Activated CD4-positive, alpha-beta T cell treated with anti-CD3 and anti-CD28 coated beads, Interleukin-2, amount 50 U/mL, for 1 hour (primary cell): ENCODE measurements at places on chromosomes 7 and 10.

DNA sequence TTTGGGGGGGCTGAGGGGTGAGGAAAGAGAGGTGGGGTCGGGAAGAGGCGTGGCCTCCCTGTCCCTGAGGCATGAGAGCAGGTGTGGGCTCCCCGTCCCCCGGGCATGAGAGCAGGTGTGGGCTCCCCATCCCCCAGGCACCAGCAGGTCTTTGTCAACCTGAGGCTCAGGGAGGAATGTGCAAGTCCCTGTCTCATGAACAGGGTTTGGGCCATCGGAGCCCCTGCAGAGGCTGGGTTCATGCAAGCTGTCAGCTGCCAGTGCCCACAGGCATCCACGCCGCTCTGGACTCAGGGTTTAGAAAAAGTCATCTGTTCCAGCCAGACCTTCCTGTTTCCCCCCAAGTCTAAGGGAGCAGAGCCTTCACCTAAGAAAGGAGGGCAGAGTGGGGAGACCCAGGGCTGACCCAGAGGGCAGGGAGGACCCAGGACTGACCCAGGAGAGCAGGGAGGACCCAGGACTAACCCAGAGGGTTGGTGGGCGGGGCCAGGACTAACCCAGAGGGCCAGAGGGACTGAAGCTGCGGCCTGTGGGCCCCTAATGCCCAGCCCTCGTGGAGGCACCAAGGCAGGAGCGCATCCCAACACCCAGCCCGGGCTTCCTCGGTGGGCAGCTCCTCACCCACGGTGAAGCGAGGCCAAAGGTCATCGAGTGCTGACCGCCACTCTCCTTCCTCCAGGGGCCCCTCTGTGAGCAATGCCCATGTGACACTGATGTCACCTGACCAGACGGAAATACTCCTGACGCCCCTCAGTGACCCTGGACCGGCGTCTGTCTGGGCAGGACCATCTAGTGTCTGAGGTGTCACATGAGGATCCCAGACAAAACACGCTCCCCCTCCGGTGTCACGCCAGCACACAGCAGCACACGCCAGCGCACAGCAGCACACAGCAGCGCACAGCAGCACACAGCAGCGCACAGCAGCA, 28.9 kb upstream of the GPR146 start:
- no peak for DNase-seq

DNA sequence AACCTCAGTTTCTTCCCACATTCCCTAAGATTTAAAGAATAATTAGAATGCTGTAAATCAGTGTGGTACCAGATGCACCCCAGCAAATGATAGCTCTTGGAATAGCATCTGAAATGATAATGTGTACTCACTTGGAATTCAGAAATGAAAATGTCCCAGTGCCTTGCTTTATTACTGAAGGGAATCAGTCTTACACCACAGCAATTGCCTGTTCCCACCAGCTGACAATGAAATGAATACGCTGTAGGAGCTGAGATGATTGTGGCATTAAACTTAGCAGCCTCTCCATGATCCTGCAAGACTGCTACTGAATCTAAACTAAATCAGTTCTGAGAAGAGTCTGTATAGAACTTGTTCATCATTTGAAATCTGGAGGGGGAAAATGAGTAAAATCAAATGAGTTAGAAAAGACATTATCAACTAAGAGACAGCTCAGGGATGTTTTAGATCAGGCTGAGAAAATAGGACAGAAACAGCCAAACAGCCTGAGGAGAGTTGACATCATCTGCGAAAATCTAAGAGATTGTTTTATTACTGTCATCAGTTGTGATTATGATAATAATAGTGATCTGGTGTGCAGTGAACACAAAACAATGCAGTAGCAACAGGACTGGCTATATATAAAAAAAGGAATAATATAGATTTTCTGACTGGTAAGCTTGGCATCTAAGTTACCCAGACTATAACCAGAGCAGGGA, 108.6 kb upstream of the SLC13A1 start:
- no peak for DNase-seq

- no peak for DNase-seq
Observed at GRCh38 chr7:70523249-70523988, 608.5 kb upstream of the GALNT17 start.

- DNase-seq = no peak
Observed at GRCh38 chr7:6290319-6290741, 17.9 kb upstream of the CYTH3 start.

DNA sequence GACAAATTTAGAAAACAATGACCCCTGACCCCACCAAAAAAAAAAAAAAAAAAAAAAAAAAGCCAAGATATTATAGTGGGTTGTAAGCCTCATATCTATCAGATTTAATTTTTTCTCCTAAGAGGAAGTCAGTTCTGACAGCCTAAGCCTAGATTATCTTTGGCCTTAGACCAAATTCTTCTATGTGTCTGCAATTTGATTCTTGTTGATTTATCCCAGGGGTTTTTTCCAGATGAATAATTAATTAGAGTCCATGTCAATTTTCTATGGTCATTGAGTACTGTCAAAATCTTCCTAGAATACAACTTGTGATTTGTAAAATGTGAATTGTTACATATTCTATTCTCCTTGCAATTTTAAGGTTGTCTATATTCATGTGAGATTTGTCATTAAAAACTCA, 151.6 kb upstream of the CACNA2D1 start:
- no peak for DNase-seq

GRCh38 chr7:1220977-1221745, 11.5 kb upstream of the UNCX start:
- no peak for DNase-seq

GRCh38 chr10:132555648-132556575, 18.3 kb downstream of the INPP5A start:
- no peak for DNase-seq

DNA sequence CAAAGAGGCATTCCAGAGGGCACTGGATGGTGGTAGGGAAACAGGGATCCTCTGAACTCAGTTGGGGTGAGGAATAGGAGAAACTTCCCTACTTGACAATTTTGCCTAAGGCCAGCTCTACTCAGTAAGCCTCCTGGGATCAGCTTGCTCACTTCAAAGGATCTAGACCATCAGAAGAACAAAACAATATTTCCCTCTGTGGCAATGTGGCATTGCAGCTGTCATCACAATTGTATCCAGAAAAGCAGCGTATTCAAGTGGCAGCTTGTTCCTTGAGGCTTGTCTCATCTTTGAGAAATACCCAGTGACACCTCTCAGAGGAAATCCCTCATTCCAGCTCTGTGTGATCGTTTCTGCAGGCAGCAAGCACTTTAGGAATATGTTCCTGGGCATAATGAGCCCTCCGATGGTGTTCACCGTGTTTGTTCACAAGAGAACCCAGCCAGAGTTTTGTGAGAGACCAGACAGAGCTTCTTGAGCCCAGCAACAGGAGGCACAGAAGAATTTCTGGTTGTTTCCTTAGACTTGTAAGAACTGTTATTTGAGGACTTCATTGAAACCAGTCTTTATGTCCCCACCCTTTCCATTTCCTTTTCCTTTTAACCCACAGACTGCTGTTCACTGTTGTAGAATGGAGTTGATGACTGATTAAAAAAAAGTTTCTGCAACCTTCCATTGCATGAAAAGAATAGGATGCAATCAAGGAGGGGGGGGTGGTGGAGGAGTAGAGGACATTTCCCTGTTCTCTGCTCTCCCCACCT, 747.3 kb downstream of the LRMDA start:
- no peak for DNase-seq

DNA sequence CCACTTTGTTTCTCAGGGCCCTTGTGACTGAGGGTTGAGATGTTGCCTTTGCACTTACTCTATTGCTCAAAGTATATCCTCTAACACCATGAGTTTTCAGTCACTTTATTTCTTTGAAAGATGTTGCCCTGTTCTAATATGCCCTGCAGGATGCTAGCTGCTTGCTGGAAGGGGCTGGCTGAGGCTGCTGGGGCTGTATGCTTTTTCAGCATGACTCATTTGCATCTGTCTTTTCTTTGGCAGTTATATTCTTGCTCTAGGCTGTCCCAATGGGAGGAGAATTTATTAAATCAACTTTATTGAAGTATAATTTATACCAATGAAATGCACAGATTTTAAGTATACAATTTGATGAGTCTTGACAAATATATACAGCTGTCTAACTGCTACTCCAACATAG, 157.7 kb downstream of the PLPP4 start:
- no peak for DNase-seq

DNA sequence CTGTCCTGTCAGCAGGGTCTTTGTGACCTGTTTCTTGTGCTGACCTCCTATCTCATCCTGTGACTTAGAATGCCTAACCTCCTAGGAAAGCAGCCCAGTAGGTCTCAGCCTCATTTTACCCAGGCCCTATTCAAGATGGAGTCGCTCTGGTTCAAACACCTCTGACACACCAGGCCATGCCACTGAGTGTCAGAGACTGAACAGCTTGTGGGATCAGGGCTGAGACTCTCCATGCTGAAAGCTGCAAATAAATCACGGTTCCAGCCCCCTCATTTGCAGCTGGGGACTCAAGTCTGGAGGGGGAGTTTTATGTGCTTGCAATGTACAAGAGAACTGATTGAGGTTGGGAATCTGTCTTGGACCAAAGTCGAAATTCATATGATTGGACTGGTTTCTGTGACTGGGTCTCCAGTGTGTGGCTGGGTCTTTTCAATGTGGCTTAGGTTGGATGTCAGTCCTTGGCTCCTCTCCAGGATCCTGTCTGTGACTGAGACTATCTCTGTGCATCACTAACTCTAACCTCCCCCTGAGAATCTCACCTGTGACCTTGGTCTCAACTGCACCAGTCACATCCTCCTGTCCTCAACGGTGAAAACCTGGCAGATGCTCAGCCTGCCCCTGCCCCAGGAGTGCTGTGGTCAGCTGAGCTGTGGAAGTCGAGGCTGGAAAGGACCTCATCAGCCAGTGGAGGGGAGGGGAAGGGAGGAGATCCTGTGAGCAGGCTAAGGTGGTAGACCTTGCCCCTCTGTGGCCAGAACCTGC, 11.7 kb downstream of the PRF1 start:
- no peak for DNase-seq

DNA sequence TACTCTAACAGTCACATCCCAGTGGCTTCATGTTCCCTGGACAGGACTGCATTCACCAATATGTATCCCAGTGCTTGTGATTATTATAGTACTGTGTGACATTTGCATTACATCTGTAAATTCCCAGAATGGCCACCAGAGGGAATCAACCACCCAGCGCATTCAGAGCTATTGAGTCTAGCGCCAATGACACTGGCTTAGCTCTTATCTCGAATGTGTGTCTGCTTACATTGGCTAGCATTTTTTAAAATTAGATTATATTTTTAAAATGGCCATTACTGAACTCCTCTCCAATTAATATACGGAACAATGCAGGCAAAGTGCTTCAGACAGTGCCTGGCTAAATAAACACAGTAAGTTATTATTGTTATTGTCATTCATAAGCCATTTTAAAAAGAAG, 36.3 kb downstream of the TRIL start:
- DNase-seq = peak; percentile 11

DNA sequence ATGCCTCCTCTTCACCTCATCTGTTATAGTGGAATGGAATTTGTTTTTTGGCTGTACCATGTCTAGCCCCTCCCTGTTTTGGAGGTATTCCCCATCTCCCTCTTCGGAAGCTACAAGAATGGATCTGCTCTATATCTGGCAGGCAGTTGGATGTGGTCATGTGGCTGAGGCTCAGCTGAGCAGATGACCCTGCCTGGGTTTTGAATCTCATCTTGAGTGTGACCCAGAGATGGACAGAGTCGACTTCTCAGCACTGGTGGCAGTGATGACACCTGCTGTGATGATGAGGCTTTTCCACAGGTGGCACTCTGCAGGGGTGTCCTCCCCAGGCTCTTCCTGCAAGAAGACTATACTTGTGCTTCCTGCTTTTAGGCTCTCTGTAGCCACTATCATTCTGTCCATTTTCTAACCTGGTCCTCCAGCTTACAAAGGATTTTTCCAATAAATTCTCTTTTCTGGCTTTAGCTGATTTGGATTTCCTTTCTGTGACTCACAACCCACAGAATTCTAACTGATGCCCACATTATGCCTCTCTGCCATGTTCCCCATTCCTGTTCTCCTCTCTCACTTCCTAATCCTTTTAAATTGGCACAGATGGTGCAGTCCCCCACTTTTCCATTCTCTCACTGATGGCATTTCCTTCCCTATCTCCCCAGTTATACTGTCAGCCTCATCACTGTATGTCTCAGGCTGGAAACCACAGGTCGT, 7.5 kb upstream of the ARHGAP22 start:
- no peak for DNase-seq

- no peak for DNase-seq
Observed at GRCh38 chr10:73827346-73828089, 16.1 kb upstream of the NDST2 start.

GRCh38 chr7:38748056-38748610, 117.0 kb upstream of the AMPH start:
- DNase-seq = no peak

DNA sequence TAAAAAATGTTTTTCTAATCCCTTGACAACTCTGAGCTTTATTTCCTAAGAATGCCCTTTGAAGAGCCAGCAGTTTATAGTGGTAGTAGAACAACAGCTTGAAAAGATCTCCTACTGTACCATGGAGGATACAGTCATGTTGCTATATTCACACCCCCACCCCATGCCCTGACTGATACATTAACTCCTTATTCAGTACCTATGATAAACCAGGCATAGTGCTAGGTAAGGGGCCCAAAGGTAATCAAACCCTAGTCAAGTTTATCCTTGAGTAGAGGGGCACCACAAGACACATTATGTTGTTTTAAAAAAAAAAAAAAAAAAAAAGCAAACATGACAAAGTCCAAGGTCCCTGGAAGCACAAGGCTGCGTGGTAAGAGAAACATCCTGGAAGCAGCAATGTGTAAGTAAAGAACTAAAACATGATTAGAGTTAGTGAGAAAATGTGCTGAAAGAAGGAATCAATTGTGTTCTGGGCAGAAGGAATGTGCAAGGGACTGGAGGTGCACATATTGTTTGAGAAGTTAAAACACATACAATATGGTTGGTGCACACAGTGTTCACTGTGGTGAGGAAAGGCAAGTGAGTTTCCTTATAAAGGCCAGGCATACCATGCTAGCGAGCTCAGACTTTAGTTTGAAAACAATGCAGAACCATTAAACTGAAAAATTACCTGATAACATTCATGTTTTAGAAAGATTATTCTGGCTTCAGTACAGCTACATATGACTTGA, 51.2 kb downstream of the PDE1C start:
- DNase-seq = no peak

- DNase-seq = no peak
Observed at GRCh38 chr7:2522780-2523433, 3.3 kb downstream of the LFNG start.

DNA sequence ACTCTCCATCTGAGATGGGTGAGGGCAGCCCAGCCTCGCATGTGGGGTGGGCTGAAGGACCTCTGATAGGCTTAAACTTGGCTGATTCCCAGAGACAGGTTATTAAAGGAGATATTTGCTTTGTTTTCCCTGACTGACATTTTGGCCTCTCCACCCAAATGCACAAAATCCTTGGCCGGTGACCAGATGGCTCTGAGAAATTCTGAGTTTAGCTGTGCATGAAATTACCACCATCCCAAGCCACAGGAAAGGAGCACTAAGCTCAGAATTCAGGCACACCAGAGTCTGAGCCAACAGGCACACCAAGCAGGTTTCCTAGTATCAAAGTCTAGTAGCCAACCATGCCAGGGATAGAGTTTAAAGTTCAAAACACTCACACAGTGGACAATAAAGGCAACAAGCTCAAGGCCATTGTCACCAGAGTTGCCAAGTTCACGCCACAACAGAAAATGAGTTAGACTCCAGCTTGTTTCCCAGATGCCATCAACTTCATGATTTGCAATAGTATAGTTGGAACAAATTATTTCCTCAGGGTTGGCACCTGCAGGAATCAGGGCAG, 387.6 kb downstream of the KCNMA1 start:
- no peak for DNase-seq
